ENCODE measurements at places on chromosomes 1 and 21. TPM values are rescaled to one million over a fixed set of nuclear protein-coding genes. Genes with fewer than 3 reads are reported as not detected.

GRCh38 chr1:3746830-3747521 is 5.3 kb upstream of the CCDC27 start:
- peak overlapping the region; percentile 81 for H3K4me3 ChIP-seq

DNA sequence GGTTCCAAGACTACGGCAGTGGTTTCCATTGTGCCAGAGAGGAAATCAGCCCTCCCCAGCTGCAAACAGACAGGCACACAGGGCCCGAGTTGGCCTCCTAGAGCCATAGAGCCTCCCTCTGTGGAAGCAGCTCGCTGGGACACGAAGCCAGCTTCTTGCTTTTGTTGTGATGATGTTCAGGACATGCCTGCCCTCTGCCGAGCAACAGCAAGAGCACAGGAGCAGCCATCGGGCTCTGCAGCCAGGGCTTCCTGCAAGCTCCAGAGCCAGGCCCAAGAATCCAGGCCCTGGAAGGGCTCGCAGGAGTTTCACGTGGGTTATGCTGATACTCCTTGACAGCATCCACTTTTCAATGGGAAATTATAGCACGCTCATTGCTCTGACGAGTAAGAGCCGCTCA is 18.5 kb downstream of the NPHP4 start:
- no peak overlapping the region for H3K4me3 ChIP-seq
- H3K4me1 ChIP-seq, result no peaks in the 10 kb centered on the region
- peak; percentile 40 for DNase-seq
- H3K27me3 ChIP-seq, result no peaks in the 10 kb centered on the region
- no peak overlapping the region for H3K27ac ChIP-seq

- no peak overlapping the region for H3K27ac ChIP-seq
- no peaks in the 10 kb centered on the region for H3K27me3 ChIP-seq
- no peak overlapping the region for H3K4me3 ChIP-seq
- peaks cover 6% of the 10 kb centered on the region for H3K4me1 ChIP-seq
- no peak for DNase-seq
Measured at GRCh38 chr1:39317111-39317510, 112.6 kb downstream of the MACF1 start.

- H3K4me3 ChIP-seq, result no peak overlapping the region
- no peaks in the 10 kb centered on the region for H3K36me3 ChIP-seq
- no peaks in the 10 kb centered on the region for H3K4me1 ChIP-seq
- H3K27me3 ChIP-seq, result no peaks in the 10 kb centered on the region
Measured at GRCh38 chr1:214141486-214141885, 139.5 kb upstream of the SMYD2 start.

- H3K27me3 ChIP-seq, result no peaks in the 10 kb centered on the region
- DNase-seq, result no peak
- H3K36me3 ChIP-seq, result no peaks in the 10 kb centered on the region
- H3K4me1 ChIP-seq, result no peaks in the 10 kb centered on the region
- no peak overlapping the region for H3K27ac ChIP-seq
Measured at GRCh38 chr1:224558904-224559303, 57.2 kb upstream of the CNIH3 start.

Gene GSTM1
- 0.39 TPM for polyA plus RNA-seq

Gene MAEL
- polyA plus RNA-seq, result not detected

Gene KRTAP21-2
- polyA plus RNA-seq, result not detected

Gene FBXO42
- polyA plus RNA-seq, result 12.1 TPM
